ENCODE measurements at places on chromosomes 3 and 15.

DNA sequence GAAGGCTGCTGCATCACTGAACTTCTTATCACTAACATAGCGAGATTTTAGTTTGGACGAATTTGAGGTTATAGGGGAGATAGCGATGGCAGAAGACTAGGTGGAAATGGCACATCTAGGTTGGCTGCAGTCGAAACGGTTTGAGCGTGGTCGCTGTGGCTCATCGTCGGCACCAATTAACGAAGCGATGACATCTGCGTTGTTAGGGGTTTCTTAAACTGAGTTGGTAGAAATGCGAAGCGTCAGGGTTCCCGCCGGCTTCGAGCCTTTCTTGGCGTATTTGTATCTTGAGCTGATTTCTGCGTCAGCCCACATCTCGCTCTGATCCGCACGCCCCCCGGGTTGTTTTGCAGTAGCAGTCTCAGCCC lies 319 bp downstream of the LNP1 start:
- DNase-seq: peak; percentile 64

DNA sequence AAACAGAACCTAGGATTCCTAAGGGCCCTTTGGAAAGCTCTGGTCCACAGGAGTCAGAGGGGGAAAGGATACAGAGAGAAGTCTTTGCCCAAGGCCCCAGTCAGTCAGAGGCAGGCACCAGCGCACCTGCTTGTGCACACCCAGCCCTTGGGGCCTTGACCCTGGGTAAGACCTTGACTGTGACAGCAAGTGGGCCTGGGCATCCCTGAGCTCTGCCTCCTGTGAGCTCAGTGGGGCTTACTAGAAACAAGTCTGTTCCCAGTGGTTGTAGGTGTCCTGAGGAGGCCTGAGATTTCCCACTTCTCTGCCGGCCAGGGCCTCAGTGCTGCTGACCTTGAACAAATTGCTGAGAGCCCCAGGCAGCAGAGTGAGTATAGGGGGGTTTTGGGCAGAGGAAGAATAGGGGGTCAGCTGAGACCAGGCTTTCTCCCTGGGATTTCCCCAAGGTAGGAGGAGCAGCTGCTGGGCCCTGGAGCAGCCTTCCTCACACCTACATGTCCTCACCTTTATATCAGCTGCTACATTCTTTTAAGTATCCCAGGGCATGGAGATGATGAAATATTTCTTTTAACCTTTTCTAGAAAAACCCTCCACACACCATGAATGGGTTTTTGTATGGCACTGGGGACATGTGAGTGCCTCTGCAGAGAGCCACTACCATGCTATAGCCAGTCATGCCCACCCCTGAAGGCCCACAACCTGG lies 9.7 kb upstream of the DAG1 start:
- DNase-seq: no peak

- DNase-seq: no peak
These were observed 56.0 kb downstream of the CAPN7 start for GRCh38 chr3:15262021-15262420.

DNA sequence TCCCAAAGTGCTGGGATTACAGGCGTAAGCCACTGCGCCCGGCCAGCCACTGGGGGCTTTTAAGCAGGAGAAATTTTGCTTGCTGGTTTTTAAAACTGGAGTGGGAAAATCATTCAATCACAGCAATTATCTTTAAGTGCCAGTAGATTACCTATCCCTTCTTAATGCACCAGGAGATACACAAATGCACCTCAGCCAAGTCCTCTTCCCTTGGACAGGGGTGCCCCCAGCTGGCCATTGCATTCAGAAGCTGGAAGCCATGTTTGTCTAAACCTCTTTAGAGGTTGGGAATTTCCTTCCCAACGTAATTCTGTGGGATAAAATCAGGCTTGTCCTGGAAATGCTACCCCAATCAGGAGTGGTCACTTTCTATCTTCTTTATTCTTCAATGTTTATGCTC lies 26.6 kb downstream of the MIX23 start:
- DNase-seq: peak; percentile 71

DNA sequence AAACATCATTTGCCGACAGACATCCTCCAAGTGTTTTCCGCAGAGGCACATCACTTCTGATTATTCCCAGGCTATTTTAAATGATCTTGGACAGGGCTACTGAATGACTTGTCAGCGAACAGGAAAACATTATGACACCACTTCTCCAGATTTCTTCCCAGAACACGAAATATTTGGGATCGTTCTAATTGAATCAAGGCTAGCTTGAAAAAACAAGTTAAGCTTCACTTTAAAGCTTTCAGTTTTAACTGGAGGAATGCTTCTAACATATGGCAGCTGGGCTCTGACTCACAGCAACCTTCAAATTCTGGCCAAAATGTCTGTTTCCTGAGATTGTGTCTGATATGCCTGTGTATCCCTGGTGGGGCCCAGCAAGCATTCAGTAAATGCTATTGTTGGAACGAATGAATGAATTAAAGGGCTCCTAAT lies 127.0 kb upstream of the ICE2 start:
- DNase-seq: no peak

DNA sequence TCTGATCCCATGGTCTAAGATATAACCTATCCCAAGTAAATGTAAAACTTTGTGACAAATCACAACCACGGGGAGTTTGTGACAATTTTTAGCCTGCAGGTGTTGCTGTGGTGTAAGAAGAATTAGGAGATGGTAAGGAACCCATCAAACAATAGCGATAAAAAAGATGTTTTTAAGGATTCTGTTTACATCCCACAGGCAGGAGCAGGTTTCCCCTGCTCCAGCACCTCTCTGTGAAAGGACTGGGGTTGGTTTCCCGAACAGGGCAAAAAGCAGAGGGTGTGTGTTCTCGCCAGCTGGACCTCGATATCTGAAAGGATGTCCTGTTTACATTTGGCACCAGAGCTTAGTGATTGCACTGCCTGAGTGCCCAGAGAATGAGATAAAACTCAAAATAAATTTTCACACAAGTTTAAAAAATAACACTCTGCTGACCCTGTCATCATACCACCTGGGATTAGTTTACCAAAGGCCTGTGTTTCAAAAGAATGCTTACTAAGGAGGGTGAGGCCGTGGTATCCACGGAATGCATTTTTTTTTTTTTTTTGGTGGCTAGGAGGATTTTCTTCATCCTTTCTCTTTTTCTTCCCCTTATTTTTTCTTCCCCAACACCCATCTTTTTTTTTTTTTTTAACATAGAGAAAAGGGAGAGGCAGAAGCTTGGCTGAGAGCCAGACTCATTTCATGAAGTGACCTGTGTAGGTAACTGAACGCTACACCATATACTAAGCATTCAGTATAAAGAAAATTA lies 151.8 kb upstream of the DPH6 start:
- peak; percentile 19 for DNase-seq

GRCh38 chr3:118782755-118783202 lies 251.9 kb downstream of the IGSF11 start:
- DNase-seq: peak; percentile 20

DNA sequence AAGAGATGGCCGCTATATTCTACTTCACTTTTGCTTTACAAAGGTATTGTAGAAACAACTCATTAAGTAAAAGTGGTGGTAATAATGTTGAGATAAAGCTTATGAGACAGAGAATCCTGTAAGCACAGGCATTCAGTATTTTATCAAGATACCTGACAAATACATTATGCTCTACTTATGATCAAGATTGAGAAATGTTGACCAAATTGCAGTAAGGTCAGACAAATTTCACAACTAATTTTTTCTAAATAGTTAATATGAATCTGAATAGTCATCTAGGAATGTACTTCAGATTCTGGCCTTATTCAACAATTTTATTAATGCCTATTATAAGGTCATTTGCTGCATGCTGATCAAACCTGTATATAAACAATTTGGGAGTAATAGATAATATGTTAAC lies 95.1 kb upstream of the MBNL1 start:
- DNase-seq: no peak

DNA sequence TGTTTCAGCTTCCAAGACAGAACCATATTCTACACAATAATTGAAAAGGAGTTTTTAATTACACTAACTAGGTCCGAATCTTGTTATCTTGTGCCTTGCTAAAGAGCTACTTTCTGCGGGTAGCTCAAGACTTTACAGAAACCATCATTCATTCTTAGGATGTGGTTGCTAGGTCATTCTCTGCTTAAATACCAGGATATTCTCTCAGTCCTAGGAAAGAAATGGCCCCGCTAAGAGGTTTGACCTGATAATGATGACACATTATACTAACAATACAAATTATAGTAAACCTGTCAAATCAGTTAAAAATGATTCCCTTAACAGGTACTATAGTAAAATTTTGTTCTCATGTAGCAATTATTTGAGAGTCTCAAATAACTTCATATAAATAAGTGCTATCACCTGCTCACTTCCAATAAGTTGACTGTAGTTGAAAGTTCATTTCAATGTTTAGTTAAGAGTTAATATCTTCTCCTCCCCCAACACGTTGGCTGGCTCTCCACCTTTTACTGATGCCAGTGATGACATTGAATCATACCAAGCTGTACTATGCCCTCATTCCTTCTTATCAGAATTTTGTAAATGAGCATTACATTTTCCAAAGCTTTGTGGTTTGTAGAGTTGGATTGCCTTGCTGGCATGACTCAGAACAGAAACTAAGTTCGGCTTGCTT lies 3.6 kb upstream of the C3orf85 start:
- peak; percentile 6 for DNase-seq

DNA sequence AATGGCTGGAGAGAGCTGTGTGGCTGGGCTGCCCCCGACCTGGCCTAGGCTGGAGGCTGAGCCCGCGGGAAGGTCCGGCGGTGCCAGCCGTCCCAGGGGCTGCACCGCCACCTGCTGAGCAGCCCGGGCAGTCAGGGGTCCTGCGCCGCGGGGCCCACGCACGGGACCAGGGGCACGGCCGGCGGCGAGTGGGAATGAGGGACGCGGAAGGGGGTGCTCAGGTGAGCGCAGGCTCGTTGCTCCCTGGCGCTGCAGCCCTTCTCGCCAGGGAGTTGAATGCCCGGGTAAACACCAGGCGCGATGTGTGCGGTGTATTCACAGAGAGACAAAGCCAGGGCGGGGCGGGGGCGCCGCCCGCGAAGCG lies 666 bp upstream of the SEMA3F start:
- DNase-seq: peak; percentile 78

GRCh38 chr3:105527949-105528348 lies 161.2 kb downstream of the ALCAM start:
- peak; percentile 85 for DNase-seq

DNA sequence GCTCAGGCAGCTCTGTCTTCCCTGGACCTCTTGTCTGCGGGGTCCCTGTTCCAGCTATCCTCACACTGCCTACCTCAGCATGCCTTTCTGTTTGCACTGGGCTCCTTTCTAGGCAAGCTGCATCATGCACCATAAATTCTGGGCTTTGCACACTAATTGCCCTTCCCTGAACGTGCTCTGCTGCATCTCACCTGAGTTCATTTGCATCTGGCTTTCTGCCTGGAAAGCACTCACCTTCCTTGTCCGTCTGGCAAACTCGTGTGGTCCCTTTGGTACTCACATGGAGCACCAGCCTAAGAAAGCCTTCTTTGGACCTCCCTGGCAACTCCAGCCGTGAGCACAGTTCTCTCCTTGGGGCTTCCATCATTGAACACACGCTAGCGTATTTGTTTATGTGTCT lies 365.6 kb downstream of the SV2B start:
- DNase-seq: no peak

- no peak for DNase-seq
These were observed 673 bp upstream of the HCLS1 start for GRCh38 chr3:121661376-121661775.

DNA sequence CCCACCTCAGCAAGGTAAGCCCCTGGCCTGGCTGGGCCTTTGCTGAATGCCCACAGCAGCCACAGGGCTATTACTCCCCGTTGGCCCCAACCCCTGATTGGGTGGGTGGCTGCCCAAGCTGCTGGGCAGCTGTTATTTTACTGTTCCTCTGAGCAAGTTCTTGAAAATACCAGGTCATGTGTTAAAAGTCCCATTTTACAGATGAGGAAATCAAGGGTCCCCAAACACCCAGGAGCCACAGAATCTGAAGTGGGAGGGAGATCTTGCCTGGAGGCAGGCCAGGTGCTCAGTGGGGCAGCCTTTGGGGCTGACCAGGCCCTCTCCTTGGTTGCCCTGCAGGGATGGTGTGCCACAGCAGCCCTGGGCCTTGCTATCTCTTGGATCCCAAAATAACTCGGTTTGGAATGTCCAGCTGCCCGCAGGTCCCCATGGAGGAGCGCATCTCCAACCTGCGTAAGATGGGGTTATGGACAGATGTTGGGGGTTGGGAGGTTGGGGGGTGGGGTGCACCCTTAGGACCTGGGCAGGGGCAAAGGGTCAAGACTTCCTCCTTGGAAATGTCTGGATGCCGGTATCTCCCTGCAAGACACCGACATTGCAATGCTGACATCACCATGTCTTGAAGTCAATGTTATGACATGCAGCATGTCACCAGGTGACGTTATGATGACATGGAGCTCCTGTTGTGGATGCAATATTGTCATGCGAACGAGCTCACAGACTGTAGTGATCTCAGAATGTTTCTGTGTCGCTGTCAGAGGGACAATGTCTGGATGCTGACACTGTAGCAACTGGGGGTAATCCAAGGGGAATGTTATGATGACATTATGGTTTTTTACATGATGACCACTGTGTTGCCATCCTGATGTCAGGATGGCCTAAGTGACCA lies 13.3 kb upstream of the CSPG4 start:
- DNase-seq: peak; percentile 34

DNA sequence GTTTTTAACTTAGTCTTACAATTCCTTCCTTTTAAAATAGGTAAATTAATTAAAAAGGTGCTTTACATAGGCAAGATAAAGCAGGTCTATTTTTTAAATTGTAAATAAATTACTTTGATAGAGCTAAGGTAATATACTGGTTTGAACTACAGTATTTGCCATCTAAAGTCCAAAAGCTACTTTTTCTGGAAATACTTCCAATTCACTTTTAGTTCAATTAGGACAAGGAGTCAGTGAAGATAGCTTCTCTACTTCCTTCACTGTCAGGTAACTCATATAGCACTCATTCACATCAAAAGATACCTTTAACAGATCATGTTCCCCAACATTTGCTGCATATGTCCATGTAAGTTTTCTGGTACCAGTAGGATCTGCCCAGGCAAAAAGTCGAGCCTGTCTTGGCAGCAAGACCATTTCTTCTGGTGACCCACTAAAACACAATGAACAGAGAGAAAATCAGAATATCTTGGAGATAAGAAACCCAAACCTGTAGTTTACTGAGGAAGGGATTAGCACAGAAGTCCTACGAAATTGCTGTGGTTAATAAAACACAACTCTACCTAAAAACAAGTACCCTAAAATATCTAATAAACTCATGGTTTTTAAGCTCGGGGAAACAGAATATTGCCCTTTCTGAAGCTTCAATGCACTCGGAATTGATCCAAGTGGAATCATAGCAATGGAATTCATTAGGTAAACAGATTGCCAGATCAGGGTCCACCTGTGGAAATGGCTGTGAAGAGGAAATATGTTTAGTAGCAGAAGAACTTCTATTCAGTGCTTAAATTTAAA lies 153.1 kb downstream of the VPS13C start:
- DNase-seq: no peak

- no peak for DNase-seq
These were observed 9.9 kb downstream of the AMOTL2 start for GRCh38 chr3:134364061-134364935.

- DNase-seq: peak; percentile 78
These were observed 566 bp downstream of the ETV5 start for GRCh38 chr3:186108106-186108940.
